ENCODE measurements at places on chromosomes 12 and 14. TPM values are rescaled to one million over a fixed set of nuclear protein-coding genes. Genes with fewer than 3 reads are reported as not detected.

LUM gene
- total RNA-seq, result 1,471 TPM

NID2 gene
- total RNA-seq, result 830 TPM

STAT6 gene
- 143 TPM for total RNA-seq

RFX4 gene
- not detected for total RNA-seq

TIMM9 gene
- total RNA-seq, result 28.7 TPM

KCNA5 gene
- total RNA-seq, result not detected

OAS2 gene
- total RNA-seq, result 0.39 TPM

NOXRED1 gene
- 1.2 TPM for total RNA-seq

GPR68 gene
- total RNA-seq, result 0.39 TPM

CLEC14A gene
- total RNA-seq, result not detected

GLIPR1 gene
- total RNA-seq, result 38.4 TPM

GPR137C gene
- total RNA-seq, result 0.39 TPM

HSPA2 gene
- total RNA-seq, result 16.1 TPM

TOMM20L gene
- total RNA-seq, result not detected

SLC25A47 gene
- not detected for total RNA-seq

SMIM10L1 gene
- total RNA-seq, result 7.4 TPM

TMEM52B gene
- 1.5 TPM for total RNA-seq

SLC25A21 gene
- total RNA-seq, result 0.39 TPM

OVCH1 gene
- not detected for total RNA-seq

FGF6 gene
- total RNA-seq, result not detected

HOXC6 gene
- total RNA-seq, result 1.2 TPM

PTGER2 gene
- total RNA-seq, result not detected

GLS2 gene
- total RNA-seq, result not detected

KRT5 gene
- total RNA-seq, result 884 TPM

IQSEC3 gene
- not detected for total RNA-seq

C1QL4 gene
- not detected for total RNA-seq

MGAT2 gene
- 51.8 TPM for total RNA-seq

GALNT9 gene
- not detected for total RNA-seq

CKB gene
- 3.7 TPM for total RNA-seq

CD4 gene
- total RNA-seq, result 0.98 TPM

DDN gene
- total RNA-seq, result under 0.01 TPM

HAL gene
- total RNA-seq, result not detected
